ENCODE measurements at places on chromosomes 7 and 10. TPM values are rescaled to one million over a fixed set of nuclear protein-coding genes. Genes with fewer than 3 reads are reported as not detected.

The WDR86 gene
- total RNA-seq: 7.6 TPM

The MMP21 gene
- total RNA-seq: not detected

The OPN1SW gene
- total RNA-seq: not detected

The DNAJC12 gene
- total RNA-seq: 12.8 TPM

The CYP2C19 gene
- not detected for total RNA-seq

The CARD11 gene
- total RNA-seq: 0.70 TPM

The NUTM2D gene
- 2.0 TPM for total RNA-seq

The FLNC gene
- total RNA-seq: 168 TPM

The C7orf33 gene
- total RNA-seq: not detected

The PLPP4 gene
- 0.85 TPM for total RNA-seq

The DLX5 gene
- not detected for total RNA-seq

The AQP1 gene
- 10.9 TPM for total RNA-seq

The SLIT1 gene
- total RNA-seq: not detected

The TEX47 gene
- not detected for total RNA-seq

The PON3 gene
- total RNA-seq: 4.0 TPM

The SPACDR gene
- total RNA-seq: 8.4 TPM

The ELFN1 gene
- 0.93 TPM for total RNA-seq

The NRAP gene
- not detected for total RNA-seq

The HHEX gene
- 0.51 TPM for total RNA-seq

The TMEM176A gene
- 6.2 TPM for total RNA-seq

The RBM20 gene
- not detected for total RNA-seq

The LRRC18 gene
- total RNA-seq: not detected

The C10orf105 gene
- 0.12 TPM for total RNA-seq

The ZNF425 gene
- total RNA-seq: 2.3 TPM

The KCNMA1 gene
- 11.2 TPM for total RNA-seq

The CALML5 gene
- not detected for total RNA-seq

The RBP3 gene
- not detected for total RNA-seq

The SORBS1 gene
- total RNA-seq: 1.1 TPM

The TMEM209 gene
- total RNA-seq: 7.5 TPM

The PPP1R17 gene
- total RNA-seq: not detected

The NUTM2E gene
- 0.47 TPM for total RNA-seq

Data from pericardium fibroblast (primary cell).